ENCODE measurements at places on chromosomes 6 and 20.

DNA sequence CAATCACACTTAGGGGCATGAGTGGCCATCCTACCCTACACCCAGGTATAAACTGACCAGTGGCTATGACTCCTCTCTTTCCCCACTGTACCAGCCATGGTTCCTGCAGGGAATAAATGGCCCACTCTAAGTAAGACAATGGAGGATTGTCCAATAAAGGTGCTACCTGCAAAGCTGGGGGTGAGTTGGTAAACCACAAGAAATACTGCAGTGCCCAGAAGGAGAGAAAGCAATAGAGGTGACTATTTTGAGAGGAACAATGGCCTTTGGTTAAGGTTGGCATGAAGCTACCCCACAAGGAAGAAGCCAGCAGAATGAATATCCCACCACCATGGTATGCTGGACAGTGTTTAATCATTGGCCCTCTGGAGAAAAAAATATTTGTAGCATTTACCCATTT lies 233.3 kb upstream of the ECI2 start:
- DNase-seq = no peak

GRCh38 chr6:158706369-158706982 lies 56.6 kb downstream of the SYTL3 start:
- DNase-seq = peak; percentile 66

- no peak for DNase-seq
Observed at GRCh38 chr6:86685230-86685797, 252.0 kb upstream of the HTR1E start.

DNA sequence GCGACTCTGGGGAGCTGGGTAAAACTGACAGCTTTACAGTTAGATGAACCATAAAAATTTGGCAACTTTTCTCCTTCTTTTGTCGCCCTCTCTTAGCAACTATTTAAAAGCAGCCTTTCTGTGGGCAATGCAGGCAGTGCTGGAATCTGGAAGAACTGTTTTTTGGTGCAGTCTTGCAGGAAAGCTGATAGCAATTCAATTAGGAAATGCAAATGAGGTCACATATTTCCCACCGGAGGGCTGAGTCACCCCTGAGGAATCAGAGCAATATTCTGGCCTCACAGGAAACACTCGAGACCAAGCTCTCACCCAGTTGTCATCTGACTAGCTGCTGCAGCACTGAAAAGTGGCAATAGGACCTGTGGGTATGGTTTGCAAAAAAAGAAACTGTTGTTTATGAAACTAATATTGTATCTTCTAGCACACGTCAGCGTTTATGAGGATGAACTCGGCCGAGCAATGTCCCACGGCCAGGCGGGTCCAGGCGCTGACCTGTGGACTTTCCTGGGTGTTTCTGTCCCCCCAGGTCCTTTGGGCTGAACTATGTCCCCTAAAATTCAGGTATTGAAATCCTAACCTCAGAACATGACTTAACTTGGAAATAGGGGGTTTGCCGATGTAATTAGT lies 312.3 kb downstream of the TAF4 start:
- DNase-seq = no peak

DNA sequence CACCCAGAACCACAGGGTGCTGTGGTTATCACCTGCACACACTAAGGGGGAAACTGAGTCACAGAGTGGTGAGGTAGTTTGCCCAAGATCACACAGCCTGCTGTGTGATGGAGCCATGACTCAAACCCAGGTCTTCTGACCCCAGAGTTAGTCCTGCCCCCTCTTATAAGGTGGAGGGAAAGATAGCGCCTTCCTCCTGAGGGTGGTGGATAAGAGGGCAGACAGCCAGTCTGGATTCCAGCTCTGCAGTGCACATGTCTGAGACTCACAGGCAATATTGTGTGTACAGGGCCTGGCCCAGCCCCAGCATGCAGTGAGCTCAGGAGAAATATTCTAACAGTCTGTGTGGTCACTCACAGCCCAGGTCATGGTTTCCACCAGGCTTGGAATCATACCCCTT lies 393.7 kb downstream of the CDH4 start:
- DNase-seq = no peak

GRCh38 chr20:2894221-2894620 lies 20.9 kb downstream of the PTPRA start:
- DNase-seq = no peak

DNA sequence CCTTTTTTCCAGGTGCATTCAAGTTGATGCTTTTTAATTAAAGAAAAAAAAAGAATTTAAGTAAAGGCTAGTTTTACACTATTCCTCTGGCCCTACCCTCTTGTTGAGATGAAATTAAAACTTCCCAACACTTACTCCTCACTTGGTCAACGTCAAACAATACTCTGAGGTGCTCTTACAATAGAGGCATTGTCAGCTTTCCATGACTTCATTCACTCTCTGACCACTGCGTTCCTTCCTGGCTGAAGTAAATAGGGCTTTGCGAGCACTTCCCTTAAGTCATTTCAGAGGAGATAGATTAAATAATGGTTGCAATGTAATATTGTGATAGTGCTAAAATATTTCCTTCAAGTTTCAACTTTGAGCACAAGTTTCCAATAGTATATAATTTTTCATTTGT lies 229.8 kb upstream of the CEP162 start:
- no peak for DNase-seq

- DNase-seq = no peak
Observed at GRCh38 chr6:118812970-118813369, 81.0 kb upstream of the ASF1A start.

- no peak for DNase-seq
Observed at GRCh38 chr6:142693441-142693840, 251.5 kb downstream of the HIVEP2 start.

GRCh38 chr6:162887981-162888689 lies 160.4 kb downstream of the PACRG start:
- DNase-seq = no peak

DNA sequence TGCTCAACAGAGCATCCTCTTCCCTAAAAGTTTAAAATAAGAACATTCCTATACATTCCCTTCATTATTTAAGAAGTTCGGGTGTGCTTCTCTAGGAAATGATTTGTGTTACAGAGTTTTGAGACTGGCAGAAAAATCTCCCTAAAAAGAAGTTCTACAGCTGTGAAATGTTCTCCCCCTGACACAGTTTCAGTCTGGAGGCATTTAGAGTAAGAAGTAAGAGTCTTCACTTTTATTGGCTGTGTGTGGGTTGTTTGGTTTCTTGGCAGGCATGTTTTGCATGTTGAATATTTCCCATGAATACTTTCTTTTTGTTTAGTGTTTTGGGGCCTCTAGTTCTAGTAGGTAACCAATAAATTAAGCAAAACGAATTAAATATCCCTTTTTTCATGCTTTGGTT lies 195.9 kb downstream of the TENT5A start:
- DNase-seq = no peak

GRCh38 chr6:112933947-112934346 lies 586.8 kb downstream of the RFPL4B start:
- DNase-seq = no peak

DNA sequence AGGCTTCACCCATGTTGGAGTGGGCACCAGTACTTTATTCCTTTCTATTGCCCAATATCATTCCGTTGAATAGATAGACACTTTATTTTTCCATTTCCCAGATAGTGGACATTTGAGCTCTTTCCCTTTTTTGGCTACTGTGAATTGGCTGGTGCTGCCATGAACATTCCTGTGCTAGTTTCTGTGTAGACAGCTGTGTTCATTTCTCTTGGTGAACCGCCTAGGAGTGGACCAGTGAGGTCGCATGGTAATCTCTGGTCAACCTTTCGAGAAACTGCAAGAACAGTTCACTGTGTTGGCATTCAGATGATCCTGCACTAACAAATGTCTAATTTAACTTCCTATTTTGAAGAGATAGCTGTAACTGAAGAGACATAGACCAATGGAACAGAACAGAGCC lies 58.6 kb downstream of the RAMACL start:
- no peak for DNase-seq

- DNase-seq = peak; percentile 54
Observed at GRCh38 chr6:138231381-138231886, 13.1 kb upstream of the PBOV1 start.

DNA sequence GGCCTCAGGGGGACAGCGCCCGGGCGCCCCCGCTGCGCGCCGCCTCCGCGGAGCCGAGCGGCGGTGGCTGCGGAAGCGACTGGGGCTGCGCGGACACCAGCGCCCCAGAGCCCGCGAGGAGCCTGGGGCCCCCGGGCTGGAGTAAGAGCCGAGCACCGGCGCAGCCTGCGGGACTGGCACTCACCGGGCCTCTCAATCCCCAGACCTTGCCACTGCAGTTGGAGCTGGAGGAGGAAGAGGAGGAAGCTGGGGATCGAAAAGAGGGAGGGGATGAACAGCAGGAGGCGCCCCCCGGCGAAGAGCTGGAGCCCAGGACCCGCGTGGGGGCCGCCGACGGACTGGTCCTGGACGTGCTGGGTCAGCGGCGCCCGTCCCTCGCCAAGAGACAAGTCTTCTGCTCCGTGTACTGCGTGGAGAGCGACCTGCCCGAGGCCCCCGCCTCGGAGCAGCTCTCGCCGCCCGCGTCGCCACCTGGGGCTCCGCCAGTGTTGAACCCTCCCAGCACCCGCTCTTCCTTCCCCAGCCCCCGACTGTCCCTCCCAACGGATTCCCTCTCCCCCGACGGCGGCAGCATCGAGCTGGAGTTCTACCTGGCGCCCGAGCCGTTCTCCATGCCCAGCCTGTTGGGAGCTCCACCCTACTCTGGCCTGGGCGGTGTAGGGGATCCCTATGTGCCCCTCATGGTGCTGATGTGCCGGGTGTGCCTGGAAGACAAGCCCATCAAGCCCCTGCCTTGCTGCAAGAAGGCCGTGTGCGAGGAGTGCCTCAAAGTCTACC lies 590 bp downstream of the RNF217 start:
- DNase-seq = peak; percentile 22

DNA sequence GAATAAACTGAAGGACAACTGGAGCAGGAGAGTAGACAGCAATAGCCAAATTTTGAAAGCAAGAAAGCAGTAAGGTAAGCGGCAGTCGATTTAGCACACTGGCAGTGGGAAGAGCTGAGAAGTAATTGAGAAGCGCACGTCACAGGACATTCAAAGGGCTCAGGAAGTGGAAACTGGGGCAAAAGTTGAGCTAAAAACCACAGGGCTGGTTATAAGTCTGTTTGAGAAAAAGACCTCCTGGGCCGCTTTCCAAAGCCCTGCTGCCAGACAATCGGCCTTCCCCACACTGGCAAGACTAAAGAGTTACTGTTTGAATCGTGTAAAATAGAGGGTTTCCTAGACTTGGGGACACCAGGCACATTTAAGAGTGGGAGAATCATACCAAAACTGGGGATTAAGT lies 161.4 kb downstream of the DNAH8 start:
- no peak for DNase-seq

GRCh38 chr6:12293931-12294807 lies 4.0 kb downstream of the EDN1 start:
- DNase-seq = no peak

- no peak for DNase-seq
Observed at GRCh38 chr6:147459780-147460179, 48.7 kb upstream of the SAMD5 start.

Data from LoVo (cell line).